ENCODE measurements at places on chromosomes 12 and 14.

- DNase-seq: no peak
Measured at GRCh38 chr12:98418357-98419075, 96.9 kb upstream of the TMPO start.

DNA sequence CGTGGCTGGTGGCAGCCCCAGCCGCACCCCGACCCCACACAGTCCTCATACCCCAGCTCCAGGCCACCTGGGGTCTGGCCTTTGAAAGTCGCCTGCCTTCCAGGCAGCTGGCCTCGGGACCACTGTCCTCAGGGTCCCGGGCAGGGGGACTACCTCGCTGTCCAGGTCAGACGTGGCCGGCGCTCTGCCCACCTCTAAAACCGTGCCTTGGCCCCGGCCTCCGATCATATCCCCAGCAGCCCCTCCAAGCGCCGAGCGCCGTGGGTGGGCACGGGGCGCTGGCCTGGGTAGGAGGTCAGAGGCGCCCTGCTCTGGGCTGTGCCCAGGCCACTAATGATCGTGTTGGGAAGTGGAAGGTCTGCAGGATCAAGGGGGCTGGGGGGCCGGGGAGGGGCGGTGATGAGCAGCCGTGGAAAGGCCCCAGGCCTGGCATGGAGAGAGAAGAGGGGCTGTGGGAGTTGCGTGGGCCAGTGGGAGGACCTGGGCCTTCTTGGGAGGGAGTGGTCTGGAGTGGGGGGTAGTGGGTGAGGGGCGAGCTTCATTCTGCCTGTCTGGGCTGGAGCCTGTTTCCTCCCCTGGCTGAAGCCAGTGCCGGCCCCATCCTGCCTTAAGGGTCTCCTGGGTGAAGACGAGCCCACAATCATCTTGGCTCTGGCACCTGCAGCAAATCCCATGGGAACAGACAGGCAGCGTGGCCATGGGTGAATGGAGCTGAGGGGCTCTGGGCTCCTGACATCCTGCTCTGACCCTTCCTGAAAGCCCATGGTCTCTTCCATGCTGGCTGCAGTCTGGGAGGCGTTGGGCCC, 4.9 kb downstream of the TMEM121 start:
- no peak for DNase-seq

GRCh38 chr14:91012045-91012444, 48.4 kb downstream of the RPS6KA5 start:
- DNase-seq: no peak

DNA sequence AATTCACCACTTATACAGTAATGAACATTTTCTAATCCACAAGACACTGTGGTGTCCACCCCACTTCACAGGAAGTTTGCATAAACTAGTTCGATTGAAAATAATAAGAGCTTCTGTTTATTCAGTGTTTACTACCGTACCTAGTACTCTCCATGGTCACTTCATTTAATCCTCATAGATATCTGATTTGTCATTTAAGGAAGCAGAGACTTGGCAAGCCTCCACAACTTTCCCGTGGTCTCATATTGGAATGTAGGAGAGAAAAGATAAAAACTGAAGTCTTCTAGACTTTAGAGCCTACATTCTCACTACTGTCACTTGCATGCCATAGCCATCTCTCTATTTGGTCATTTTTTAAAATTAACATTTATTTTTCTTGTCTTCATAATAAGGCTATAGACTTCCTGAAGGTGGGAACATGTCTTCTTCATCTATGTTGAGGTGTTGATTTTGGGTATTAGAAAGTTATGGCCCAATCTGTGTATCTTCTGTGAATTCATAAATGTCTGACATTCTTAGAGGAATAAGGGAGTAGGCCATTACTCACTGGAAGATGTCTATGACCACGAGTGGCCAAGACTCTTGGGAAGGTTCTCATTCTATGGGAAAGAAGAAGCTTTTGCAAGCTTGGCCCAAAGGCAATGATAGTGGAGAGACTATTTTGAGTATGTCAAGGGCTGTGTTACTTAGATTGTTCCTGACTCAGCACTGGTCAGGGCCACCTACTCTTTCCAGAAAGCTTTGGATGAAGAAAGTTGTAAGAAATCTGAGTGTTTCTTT, 423.7 kb downstream of the LRIG3 start:
- no peak for DNase-seq

DNA sequence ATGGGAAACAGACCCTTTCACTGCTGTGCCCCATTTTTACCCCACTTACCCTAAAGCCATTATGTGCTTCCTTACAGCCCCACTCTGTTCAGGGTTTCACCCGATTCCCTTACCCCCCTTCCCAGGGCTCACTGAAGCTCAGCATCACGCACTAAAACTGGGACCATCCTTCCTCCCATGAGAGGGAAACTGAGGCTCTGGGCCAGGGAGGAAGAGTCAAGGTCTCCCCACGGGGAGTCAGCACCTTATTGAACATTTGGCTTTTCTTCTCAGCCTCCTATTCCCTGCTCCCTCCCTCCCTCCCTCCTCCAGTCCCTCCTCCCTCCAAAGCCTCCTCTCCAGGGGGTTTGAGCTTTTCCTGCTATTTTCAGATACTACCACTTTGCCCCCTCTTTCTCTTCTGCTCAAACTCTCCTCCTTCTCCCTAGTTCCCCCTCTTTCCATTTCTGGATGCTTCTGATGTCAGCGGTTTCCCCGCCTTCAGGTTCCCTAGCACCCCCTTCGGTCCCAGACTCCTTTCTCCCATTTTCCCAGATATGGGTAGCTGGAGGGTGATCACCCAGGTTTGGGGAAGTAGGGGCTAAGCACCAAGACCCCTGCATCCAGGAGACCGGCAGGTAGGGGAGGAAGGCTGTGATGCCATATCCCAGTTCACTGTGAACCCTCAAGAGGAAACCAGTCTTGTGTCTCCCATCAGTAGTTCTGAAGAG, 960 bp downstream of the GPR162 start:
- no peak for DNase-seq

DNA sequence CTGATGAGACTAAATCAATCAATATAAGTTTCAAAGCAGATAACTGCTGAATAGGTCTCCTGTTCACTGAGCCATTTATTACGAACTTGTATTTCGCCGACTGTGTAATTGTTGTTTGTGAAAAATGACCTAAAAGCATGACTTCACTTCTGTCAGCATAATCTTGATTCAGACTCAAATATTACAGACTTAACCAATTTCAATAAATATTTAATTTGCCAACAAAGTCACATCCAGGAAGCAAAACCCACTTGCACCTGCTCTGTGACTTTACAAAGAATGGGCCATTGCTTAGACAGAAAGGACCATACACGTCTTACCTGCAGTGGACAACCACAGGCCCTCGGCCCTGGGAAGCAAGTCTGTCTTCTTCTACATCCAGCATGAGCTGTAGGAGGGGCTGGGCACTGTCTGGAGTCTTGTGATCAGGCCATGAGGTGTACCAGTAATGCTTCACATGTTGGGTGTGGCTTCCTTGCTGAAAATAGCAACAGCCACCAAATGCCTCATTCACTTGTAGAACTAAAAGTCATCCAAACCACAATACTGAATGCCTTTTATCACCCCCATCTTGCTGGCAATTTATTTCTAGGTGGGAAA, 23.5 kb upstream of the PTPRB start:
- DNase-seq: no peak

DNA sequence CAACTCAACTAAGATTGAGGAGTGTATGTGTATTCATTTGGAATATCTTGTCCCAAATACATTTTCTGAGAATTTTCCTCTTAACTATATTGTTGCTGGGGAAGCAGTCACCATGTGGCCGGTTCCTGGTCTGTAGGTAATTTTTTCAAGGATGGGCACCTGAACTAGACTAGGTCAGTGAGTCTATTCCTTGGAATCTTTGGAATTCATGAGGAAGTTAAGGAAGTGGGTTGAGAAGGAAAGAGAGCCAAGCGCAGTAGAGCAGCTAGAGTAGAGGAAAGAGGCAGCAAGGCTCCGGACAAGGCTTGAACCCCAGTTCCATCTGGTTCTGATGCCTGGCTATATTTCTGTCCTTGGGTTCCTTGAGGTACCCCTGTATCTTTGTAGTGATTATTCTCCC, 183.7 kb downstream of the DACT1 start:
- DNase-seq: no peak

- DNase-seq: no peak
Measured at GRCh38 chr12:56122637-56123036, 4.6 kb downstream of the ZC3H10 start.

DNA sequence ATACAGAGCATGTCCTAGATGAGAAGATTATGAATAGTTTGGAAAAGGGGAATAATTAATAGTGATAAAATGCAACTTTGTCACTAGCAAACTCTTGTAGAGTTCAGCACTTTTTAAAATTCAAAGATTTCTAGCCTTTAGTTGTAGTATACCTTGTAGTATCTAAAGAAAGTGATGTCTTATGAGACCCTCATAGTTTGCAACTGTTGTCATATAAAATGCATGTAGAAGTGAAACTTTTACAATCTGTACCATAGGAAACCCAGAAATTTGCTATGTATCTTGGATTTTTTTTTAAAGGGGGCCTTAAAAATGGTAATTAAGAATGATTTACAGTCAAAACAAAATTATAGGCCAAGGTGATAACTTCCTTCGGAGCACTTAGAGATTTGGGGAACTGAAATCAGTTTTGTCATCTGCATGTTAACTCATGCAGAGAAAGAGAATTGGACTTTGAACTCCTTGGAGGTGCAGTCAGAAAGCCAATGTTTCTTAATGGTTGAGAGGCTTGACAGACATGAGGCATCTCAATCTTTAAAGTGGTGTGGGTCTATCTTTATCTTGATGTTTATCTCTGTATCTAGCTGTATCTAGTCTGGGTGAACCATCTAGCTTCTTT, 1.3 kb downstream of the LRRK2 start:
- DNase-seq: no peak

DNA sequence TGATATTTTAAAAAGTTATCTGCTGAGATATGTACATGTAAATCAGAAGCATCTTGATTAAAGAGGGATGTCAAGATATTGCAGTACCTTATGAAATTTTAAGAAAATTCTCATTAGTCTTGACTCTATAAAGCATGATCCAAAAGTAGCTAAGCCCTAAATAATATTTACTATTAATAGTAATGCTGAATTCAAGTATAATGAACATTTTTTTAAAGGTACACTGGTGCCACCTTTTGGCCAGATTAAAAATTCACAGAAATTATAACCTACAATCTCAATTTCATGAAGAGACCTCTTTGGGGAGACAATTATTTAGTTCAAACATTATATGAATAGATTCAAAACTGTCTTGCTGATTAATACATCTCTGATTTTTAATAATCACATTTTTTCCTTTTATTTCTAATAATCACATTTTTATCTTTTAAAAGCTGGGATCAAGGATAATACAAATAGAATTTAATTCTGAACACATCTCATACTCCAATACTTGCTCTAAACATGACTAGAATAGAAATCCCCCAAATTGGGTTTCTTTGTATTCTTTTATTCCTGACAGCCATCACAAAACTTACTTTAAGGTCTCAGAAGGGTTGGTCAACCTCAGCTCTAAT, 13.4 kb downstream of the AKAP5 start:
- DNase-seq: no peak

DNA sequence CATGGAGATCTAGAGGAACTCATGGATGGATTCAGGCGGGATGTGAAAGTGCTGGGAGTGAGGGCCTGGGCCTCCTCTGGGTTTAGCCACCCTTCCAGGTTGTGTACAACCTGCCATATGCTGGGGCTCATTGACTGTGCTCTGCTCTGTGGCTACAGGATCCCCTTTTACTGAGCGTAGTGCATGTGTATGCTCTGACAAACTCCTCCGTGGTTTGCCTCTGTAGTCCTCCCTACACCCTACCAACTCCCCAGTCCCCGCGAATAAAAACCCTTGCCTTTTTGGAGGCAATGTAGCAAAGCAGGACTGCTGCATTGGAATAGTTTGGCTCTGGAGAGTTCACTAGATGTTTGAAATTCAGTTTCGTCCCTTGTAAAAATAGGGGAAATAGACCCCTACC, 17.4 kb downstream of the JDP2 start:
- no peak for DNase-seq

GRCh38 chr12:99810718-99811593, 163.4 kb downstream of the GARIN6 start:
- DNase-seq: no peak

All from GM18507 (cell line).